Gastroesophageal sphincter (tissue), 4 donors: ENCODE measurements at places on chromosomes 12 and 14. TPM values are rescaled to one million over a fixed set of nuclear protein-coding genes. Genes with fewer than 3 reads are reported as not detected.

Gene ACOT4
- total RNA-seq = 0.31 TPM

Gene ENDOU
- 0.42 TPM for total RNA-seq

Gene ABCD4
- 28.6 TPM for total RNA-seq

Gene DBX2
- total RNA-seq = not detected

Gene TMEM233
- 0.31 TPM for total RNA-seq

Gene CCDC197
- not detected for total RNA-seq

Gene CDK2
- 22.1 TPM for total RNA-seq

Gene SPPL3
- 16.2 TPM for total RNA-seq

Gene PLEKHH1
- total RNA-seq = 4.1 TPM

Gene AVPR1A
- total RNA-seq = 5.4 TPM

Gene LUM
- 51.3 TPM for total RNA-seq

Gene TSPAN9
- 22.7 TPM for total RNA-seq

Gene PELI2
- 10.5 TPM for total RNA-seq

Gene KLRB1
- not detected for total RNA-seq

Gene CLEC9A
- total RNA-seq = not detected

Gene P2RX2
- total RNA-seq = 2.7 TPM

Gene CLEC2A
- total RNA-seq = not detected

Gene TMTC2
- 7.4 TPM for total RNA-seq

Gene FITM1
- total RNA-seq = 0.67 TPM

Gene STAC3
- 0.94 TPM for total RNA-seq

Gene RNU7-1
- not detected for total RNA-seq

Gene CD69
- total RNA-seq = 1.3 TPM

Gene CRACR2A
- 2.2 TPM for total RNA-seq

Gene TSPAN19
- total RNA-seq = not detected

Gene ARL1
- 66.1 TPM for total RNA-seq

Gene ST8SIA1
- 19.9 TPM for total RNA-seq

Gene COX8C
- not detected for total RNA-seq

Gene LRRC9
- not detected for total RNA-seq

Gene GALNT9
- not detected for total RNA-seq

Gene FAM90A1
- total RNA-seq = not detected

Gene TPPP2
- not detected for total RNA-seq

Gene HVCN1
- 8.2 TPM for total RNA-seq

Gene KRT2
- total RNA-seq = not detected

Gene KRT82
- total RNA-seq = not detected

Gene FLVCR2
- 1.9 TPM for total RNA-seq

Gene GLT1D1
- total RNA-seq = 1.8 TPM

Gene ETFBKMT
- 2.7 TPM for total RNA-seq

Gene MIPOL1
- total RNA-seq = 10.6 TPM

Gene ZDHHC22
- total RNA-seq = not detected

Gene CACNA2D4
- 3.2 TPM for total RNA-seq

Gene IL22
- not detected for total RNA-seq

Gene NYNRIN
- 6.9 TPM for total RNA-seq

Gene FBXL14
- 10.9 TPM for total RNA-seq

Gene KRT85
- not detected for total RNA-seq

Gene C12orf54
- not detected for total RNA-seq

Gene SLC48A1
- 50.5 TPM for total RNA-seq

Gene GSC
- 3.5 TPM for total RNA-seq

Gene TAS2R30
- total RNA-seq = 1.5 TPM

Gene KRT71
- not detected for total RNA-seq

Gene SLC22A17
- 22.7 TPM for total RNA-seq

Gene BEGAIN
- 4.2 TPM for total RNA-seq

Gene SLC35E3
- total RNA-seq = 15.1 TPM

Gene SMIM41
- 4.9 TPM for total RNA-seq

Gene FIGNL2
- total RNA-seq = 0.13 TPM
